ENCODE measurements at places on chromosomes 2 and 18.
A peak's percentile ranks its signal among the peaks of the same experiment; 100 is the strongest.

DNA sequence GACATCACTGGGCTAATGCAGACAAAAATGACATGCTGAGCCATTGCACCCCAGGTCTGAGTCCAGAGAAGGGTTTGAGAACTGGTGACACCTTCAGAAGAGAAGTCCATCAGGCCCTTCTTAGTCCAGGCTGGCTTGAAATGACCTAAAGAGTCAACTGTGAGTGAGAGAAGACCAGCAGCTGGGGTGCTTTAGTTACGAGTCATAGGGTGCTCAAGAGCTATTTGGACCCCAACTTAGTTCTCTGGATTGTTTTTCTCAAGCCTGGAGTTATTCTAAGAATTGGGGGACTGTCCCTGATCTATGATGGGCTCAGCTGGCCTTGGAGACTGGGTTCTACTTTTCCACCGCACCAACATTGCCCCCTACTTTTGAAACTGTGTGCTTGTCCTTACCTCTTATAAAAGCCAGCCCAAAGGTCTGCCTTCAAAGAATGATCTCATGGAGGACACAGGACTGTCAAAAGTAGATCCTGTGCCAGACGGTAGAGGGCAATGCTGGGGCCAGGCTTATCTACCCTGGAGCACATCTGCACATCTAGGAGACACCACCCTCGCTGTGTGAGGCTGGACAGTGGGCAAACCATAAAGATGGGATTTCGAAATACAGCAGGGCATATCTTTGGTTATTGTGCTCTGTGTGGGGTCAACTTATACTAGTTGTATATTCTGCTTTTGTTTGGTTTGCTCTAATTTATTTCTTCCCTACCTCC, 333.0 kb upstream of the SLC14A2 start:
- no peak for DNase-seq

DNA sequence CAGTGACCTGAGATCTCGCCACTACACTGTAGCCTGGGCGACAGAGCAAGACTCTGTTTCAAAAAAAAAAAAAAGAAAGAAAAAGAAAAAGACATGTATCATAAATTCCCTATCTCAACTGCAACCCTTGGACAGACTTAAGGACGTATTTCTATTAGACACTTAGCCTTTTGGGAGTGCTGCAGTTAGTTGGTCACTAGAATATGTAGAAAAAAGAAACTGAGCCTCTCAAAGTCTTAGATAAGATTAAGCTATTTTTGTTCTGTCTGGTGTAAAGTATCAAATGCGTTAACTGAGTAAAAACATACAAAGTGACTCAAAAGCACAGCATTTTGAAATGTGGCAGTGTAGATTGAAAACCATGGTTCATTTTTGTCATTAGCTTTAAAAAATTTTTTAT, 7.3 kb downstream of the NBEAL1 start:
- DNase-seq: no peak

DNA sequence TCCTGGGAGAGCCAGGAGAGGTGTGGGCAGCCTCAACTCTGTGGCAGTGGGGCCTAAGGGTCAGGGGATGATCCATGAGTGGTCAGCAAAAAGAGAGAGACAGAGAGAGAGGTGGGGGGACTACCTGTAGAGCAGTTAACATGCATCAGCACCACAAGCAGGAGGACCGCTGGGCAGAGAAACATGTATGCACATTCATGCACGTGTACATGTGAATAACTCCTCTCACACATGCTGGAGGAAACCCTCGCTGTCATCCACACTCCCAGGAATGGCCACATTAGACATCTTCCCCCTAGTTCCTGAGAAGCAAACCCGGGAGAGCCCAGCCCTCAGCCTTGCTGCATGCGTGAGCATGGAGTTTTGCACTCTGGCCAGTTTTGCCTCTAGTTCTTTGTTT, 166.1 kb downstream of the SMAD7 start:
- DNase-seq: no peak

- no peak for DNase-seq
These were observed 255.4 kb downstream of the CLIP4 start for GRCh38 chr2:29370581-29371125.

DNA sequence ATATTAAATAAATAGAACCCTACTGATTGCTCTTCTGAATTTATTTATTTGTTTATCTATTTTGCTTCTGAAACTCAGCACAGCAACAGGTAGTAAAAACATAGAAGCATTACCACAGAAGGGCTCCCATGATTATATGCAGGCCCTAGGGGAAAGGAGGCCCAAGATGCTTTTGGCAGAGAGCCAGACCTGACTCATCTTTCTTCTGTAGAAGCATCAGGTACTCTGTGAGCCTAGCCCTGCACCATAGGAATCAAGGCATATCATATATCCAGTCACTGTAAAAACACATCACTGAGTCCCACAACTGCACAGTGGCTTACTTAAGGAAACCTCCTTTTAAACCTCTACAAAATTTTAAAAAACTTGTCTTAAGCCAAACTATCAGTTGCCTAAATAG, 1.8 kb downstream of the SCN9A start:
- peak; percentile 90 for DNase-seq

- no peak for DNase-seq
These were observed 92.3 kb downstream of the KLF7 start for GRCh38 chr2:207073412-207073800.

DNA sequence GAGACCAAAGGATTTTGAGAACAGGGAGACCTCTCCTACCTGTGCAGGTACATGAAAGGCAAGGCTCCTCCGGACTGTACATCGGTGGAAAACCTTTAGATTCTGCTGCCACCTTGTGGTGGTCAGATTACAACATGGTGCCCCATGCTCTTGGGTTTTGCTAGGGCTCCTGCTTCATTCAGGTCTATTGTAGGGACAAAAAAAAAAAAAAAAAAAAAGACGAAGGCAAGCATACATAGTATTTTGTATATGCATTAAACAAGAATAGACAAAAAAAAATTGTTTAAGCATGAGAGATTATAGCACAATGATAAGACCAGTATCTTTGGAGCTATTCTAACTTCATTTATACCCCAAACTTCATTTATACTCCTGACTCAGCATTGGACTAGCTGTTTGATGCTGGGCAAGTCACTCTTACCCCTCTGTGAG, 27.4 kb upstream of the SPR start:
- peak; percentile 84 for DNase-seq

DNA sequence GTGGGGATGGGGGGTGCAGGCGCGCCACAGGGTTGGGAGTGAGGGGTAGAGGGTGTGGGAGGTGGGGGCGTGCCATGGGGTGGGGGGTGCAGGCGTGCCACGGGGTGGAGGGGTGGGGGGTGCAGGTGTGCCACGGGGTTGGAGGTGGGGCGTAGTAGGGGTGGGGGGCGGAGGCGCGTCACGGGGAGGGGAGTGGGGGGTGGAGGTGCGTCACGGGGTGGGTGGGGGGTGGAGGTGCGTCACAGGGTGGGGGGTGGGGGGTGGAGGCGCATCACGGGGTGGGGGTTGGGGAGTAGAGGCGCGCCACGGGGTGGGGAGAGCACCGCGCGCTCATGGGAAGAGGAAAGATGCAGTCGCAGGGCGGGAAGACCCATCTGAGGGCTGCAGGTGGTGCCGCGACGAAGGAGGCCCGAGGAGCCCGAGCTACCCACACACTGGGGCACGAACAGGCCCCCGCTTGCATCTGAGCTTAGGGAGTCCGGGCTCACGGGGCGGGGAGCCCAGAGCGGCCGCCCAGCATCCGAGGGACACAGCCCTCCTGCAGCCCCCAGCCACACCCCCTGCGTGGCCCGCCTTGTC, 37.5 kb downstream of the SNED1 start:
- DNase-seq: no peak

GRCh38 chr18:14189858-14190257, 57.6 kb upstream of the ZNF519 start:
- no peak for DNase-seq

- no peak for DNase-seq
These were observed 15.5 kb downstream of the CCT7 start for GRCh38 chr2:73249636-73250035.

GRCh38 chr18:73669297-73669696, 478.3 kb downstream of the FBXO15 start:
- no peak for DNase-seq

- no peak for DNase-seq
These were observed 6.2 kb downstream of the COLEC12 start for GRCh38 chr18:493986-494983.

DNA sequence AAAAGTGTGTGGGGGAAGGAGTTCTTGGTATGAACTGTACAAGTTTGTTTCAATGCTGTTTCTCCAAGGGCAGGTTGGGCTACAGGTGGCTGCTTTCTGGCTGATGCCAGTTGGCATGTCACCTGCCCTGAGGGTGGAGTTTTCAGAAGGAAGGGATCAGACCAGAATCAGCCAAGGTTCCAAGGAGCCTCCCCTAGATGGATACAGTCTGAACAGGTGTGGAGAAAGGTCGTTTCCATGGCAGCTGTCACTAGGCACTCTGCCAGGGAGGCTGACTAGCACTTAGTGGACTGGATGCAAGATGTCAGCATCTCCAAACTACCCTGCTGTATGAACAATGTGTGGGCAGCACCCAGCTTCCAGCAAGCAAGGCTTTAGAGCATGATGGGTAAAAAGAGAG, 444.4 kb upstream of the HNRNPA3 start:
- DNase-seq: peak; percentile 48

DNA sequence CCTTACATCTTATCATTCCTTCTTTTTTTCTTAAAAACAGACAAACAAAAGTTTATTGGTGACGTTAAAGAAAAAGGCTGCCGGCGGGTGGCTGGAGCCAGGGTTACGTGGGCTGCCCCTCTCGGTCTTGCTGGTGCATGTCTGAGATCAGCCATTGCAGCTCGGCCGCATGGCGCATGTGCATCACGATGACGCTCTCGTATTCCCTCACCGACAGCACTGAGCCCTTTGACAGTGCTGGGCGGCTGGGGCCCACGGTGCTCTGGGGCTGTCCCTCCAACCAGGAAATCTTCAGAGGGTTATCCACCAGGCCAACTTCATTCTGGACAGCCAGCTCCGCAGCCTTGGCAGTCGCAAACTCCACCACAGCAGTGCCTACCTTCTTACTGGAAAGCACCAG, 1081.8 kb upstream of the TMEFF2 start:
- DNase-seq: no peak

GRCh38 chr2:168798076-168798887, 4.2 kb upstream of the NOSTRIN start:
- peak; percentile 56 for DNase-seq

GRCh38 chr2:105714141-105714540, 30.6 kb upstream of the NCK2 start:
- DNase-seq: no peak

DNA sequence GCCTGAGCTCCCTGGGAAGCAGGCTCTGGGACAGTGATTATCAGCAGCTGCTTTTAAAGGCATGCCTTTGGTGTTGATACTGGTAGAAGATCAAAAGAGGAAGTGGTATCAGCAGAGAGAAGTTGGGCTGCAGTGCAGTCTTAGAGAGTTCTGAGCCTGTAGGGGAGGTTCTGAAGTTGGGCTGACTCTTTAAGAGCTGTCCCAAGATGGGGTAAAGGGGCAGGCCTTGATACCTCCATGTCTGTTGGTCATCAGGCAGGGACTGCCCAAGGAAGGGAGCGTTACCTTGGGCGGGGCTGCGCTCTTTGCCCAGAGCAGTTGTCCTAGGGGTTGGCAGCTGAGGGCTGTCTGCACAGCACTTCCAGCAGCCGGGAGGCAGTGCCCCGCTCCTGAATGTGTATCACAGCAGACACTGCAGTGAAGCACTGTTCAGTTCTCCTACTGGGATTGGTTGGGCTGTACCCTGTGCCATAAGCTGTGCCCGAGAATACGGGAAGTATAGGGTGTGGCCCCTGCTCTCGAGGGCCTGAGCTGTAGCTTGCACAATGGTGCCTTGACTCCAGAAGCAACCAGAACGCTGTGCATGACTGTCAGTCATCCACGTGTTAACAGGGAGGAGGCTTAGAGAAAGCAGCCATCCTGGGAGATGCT, 177.0 kb downstream of the CTIF start:
- DNase-seq: no peak

- no peak for DNase-seq
These were observed 80.1 kb downstream of the FHOD3 start for GRCh38 chr18:36377626-36378025.

DNA sequence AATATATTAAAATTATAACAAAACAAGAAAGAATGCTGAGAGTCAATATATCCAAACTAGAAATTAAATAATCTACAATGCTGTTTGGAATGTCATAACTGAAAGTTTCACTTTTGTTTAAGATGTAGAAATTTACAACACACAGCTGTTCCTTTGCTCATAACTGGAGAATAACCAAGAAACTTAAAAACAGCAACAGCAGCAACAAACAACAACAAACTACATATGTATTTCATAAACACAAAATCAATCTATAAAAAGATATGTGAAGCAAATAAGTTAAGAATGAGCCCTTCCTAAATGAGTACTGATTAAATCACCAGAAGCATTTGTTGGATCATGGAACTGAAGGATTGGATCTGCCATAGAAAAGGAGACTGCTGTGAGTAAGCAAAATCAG, 456.5 kb upstream of the ZNF804A start:
- DNase-seq: no peak

DNA sequence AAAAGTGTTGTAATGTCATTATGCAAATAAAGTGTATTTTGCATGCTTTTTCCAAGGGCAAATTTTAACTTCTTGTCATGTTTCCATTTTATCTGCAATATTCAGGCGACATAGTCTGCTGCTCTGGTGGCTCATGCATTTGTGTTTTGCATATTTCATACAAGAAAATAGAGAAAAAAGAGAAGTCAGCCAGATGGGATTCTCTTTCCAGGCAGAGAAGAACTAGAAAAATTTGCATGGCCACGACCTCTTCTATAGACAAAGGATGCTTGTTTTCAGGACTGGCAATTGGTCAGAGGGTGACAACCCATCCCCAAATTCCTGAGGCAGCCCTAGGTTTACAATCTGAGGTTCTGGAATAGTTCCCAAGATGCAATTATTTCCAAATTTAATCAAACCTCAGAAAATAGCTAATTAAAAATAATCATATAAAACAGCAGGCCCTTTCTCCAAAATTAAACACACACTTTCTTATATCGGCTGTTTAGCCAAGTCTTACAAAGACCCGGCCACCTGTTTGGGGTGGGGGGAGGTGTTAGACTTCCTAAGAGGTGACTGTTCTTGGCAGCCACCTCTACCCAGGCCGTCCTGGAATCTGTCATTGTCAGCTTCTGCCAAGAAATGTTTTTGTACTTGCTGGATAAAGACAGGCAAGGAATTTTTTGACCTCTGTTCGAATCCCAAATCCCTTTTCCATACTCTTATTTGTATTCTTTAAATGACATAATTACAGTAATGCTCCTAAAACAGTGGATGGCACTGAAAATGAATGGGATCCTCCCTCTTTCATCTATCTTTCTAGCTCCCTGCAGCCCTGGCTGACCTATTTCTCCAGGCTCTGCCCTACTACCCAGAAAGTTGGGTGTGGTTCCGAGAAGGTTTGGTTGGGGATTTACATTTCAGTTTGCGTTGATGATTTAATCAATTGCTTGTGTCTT, 20.8 kb upstream of the SOS1 start:
- DNase-seq: no peak

- DNase-seq: peak; percentile 48
These were observed 92.0 kb upstream of the MSH2 start for GRCh38 chr2:47310801-47311560.

DNA sequence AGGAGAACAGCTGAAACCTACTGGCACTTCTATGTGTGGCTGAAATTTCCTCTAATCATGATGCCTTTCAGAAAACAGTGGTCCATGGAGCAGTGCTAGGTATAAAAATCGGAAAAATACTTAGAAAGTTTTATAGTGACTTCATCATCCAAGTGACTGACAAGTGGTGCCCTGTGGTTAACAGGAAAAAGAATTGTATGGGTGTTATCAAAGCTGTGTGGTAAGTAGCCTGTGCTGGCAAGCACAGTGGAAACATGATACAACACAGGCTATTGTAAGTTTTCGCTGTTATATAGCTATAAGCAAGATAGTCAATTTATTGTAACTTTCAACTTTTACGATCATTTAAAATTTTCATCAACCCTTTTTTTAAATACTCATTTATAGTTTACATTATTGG, 1599.7 kb upstream of the ZEB2 start:
- peak; percentile 23 for DNase-seq

GRCh38 chr18:61153571-61153970, 179.7 kb upstream of the CDH20 start:
- no peak for DNase-seq

All from NCI-H345 (cell line).